ENCODE measurements at places on chromosomes 2 and 18. TPM values are rescaled to one million over a fixed set of nuclear protein-coding genes. Genes with fewer than 3 reads are reported as not detected.

DNA sequence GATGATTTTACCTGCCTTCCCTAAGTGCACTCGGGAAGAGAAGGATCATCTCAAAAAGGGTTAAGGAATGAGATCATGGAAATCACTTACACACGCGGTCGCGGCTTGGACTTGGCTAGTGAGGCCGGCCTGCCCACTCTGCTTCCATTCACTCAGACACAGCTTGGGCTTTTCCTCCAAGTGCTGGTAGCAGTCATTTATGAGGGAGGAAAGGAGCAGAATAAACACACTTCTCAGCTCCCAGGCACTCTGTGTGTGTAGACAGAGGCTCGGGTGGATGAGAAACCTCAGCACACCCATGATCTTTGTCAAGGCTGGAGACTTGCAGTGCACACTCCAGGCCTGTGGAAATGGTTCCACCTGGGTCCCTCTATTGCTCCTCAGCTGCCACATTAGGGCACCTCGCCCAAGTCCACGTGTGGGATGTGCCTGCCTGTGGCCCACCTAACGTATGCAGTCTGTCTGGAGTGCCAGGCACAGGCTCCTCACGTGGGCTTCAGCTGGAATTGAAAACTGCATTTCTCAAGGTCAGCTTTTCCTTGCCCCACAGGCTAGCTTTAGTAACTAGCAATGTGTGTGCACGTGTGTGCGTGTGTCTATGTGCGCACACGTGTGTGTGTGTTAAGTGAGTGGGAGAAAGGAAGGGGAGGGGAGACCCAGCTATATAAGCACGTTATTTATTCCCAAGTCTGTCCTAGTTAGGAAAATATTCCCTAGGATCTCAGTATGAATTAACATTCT, 288.4 kb downstream of the SOX11 start:
- DNase-seq, result no peak

DNA sequence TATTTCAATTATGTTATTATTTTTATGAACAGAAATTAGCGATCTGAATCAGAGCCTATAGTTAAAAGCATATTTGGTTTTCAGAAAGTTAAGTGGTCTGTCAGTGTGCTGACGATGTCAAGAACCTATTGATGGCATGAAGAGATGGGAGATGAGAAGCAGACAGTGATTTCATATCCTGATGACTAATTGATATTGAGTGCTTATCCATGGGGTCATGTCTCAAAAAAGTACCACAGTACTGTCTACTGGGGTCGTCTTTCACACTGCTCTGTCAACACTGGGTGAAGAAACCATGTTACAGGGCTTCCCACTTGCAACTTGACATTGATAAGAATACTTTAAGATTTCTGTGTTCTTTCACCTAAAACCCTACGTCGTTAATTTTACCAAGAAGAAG, 297.1 kb downstream of the AFF3 start:
- no peak for DNase-seq

GRCh38 chr2:45191976-45192375, 182.7 kb upstream of the SIX2 start:
- no peak for DNase-seq

GRCh38 chr2:42834161-42834560, 41.8 kb upstream of the HAAO start:
- no peak for DNase-seq

GRCh38 chr2:160227293-160227915, 27.3 kb upstream of the ITGB6 start:
- DNase-seq, result no peak

- no peak for DNase-seq
These were observed 13.0 kb downstream of the POMC start for GRCh38 chr2:25155401-25155800.

TMEM127 gene
- total RNA-seq, result 52.1 TPM

SCN9A gene
- total RNA-seq, result 6.0 TPM

- DNase-seq, result no peak
These were observed 6.9 kb upstream of the TEX261 start for GRCh38 chr2:71001592-71001927.

GRCh38 chr2:168470320-168471162, 14.5 kb downstream of the CERS6 start:
- no peak for DNase-seq
